Neural crest cell (in vitro differentiated cells): ENCODE measurements at places on chromosomes 12 and 14.

DNA sequence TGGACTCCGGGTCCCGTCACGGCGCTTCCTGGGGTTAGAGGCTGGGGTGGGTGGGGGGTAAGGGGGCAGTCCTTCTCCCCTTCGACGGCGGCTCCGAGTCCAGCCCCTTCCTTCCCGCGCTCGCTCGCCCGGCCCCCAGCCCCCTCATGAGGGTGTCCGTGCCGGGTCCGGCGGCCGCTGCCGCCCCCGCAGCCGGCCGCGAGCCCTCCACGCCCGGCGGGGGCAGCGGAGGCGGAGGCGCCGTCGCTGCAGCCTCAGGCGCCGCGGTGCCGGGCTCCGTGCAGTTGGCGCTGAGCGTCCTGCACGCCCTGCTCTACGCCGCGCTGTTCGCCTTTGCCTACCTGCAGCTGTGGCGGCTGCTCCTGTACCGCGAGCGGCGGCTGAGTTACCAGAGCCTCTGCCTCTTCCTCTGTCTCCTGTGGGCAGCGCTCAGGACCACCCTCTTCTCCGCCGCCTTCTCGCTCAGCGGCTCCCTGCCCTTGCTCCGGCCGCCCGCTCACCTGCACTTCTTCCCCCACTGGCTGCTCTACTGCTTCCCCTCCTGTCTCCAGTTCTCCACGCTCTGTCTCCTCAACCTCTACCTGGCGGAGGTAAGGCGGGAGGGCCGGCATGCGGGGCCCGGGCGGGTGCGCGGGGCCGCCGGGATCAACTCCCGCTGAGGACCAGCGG lies 500 bp downstream of the GPR137C start:
- DNase-seq, result peak; percentile 22

- DNase-seq, result no peak
These were observed 90.2 kb downstream of the FUT8 start for GRCh38 chr14:65502676-65503124.

- no peak for DNase-seq
These were observed 1.8 kb downstream of the DTX3 start for GRCh38 chr12:57606399-57606798.

DNA sequence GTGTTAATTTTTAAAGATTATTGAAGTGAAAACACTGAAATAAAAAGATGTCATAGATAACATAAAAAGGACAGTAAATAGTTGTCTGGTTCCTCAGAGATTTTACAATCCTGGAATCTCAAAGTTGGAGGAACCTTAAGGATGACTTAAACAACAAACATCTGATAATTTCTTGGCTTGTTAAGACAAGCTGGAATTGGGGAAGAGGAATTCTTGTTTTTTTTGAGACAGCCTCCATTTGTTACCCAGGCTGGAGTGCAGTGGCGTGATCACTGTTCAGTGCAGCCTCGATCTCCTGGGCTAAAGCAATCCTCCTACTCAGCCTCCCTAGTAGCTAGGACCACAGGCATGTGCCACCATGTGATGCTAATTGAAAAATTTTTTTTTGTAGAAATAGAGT lies 2.3 kb downstream of the ZNF410 start:
- DNase-seq, result no peak

- no peak for DNase-seq
These were observed 2.3 kb upstream of the GPR162 start for GRCh38 chr12:6819106-6820030.

GRCh38 chr12:69189378-69189978 lies 49.9 kb upstream of the CPSF6 start:
- DNase-seq, result no peak

DNA sequence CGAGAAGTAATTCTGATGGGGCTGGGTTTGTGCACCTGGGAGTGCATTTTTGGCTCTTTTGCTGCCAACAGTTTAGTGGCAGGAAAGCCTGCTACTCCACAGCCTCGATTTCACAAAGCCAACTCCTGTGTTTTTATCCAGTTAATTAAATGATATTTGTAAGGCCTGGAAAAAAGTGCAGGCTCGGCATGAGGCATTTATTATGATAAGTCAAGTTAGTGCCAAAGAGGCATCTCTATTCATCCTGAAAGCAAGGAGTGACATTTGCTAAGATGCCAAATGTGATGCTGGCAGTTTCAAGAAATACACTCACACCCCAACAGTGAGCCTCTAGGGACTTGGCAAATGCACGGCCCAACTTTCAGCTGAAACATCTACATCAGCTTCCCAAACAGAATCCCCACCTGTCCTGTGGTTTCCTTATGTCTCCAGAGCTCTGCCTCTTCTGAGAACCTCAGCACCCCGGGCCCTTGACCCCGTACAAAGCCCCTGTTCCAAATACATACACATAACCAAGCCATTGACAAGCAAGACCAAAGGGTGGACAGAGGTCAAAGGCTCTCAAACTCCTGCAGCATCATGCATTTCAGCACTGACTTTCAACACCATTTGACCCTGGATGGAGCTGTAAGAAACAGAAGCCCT lies 955.1 kb upstream of the TMEM132C start:
- DNase-seq, result no peak

DNA sequence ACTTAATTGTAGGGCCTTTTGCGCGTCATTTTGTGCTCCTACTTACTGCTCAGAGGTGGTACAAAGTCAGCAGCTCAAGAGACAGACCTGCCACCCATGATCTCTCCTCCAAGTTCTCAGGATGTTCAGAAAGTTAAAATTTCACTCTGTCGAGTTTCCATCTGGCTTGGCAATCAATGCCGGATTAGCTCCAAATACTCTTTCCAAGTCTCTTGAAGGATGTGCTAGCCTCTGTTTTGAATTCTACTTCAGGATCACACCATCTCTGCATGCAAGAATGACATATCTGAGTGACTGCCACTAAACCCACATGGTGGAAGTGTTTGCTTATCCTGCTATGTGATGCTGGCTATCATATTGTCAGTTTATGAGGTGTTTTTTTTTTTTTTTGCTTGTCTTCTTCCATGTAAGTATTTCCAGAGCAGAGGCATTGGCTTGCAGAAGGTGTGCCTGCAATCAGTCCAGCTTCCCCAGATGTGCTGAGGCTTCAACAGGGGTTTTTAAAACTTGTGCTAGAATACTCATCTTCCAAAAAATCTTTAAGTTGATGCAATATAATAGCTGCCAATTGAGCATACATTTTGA lies 125.6 kb downstream of the RGS6 start:
- DNase-seq, result no peak

- no peak for DNase-seq
These were observed 30.5 kb downstream of the ANO2 start for GRCh38 chr12:5914387-5915149.

- DNase-seq, result no peak
These were observed 27.1 kb upstream of the GPHB5 start for GRCh38 chr14:63345826-63346225.

DNA sequence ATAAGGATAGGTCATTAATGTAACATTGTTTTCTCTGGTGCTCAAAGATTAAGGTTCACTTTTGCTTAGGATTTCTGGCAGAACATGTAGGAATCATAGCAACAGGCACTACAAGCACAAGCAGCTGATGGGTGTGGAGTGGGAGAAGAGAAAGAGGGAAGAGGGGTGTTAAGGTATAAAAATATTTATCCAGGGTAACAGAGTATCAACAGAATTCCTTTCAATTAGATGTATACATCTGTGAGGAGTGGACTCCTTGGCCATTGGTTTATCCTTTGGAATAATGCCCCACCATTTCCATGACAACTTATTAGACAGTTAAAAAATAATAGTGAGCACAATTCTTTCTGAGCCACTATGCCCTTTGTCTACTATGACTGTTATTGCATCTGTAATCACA lies 388.3 kb upstream of the DDHD1 start:
- no peak for DNase-seq

GRCh38 chr14:69291891-69292561 lies 32.1 kb downstream of the GALNT16 start:
- no peak for DNase-seq

DNA sequence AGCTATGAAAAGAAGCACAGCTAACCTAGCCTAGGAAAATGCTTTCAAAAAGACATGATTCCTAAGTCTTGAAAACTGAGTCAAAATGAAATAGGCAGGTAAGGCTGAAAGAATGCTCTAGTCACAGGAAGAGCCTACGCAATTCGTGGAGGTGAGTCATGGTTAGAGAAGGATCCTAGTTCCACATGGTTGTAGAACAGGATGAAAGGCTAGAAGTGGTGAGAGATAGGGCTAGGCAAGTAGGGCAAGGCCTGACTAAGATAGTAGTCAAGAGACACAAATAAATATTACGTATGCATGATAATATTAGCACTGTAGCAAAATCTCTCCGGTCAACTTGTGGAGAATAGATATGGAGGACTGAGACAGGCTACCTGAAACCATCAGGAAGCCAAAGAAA lies 47.2 kb downstream of the PLCZ1 start:
- DNase-seq, result no peak

GRCh38 chr14:32183151-32184058 lies 18.4 kb upstream of the RNU6-7 start:
- DNase-seq, result no peak

DNA sequence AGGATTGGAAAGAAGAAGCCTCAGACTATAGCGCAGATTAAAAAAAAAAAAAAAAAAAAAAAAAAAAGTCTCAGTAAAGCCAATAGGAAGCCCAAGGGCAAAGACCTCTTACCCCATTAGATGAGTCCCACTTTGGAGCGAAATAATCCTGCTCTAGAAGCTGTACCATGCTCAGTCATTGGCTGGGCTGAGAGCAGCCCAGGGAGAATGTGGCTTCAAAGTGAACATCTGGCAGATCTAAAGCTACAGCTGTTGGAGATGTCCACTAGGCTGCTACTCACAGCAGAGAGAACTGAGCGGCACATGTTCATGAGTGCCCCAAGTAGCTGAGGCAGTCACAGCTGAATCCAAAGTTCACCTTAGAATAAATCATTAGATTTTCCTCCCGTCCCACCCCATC lies 560.9 kb downstream of the MED13L start:
- DNase-seq, result no peak

GRCh38 chr14:103716091-103716801 lies 636 bp downstream of the ZFYVE21 start:
- no peak for DNase-seq

- no peak for DNase-seq
These were observed 9.1 kb upstream of the CARMIL3 start for GRCh38 chr14:24042746-24043145.

DNA sequence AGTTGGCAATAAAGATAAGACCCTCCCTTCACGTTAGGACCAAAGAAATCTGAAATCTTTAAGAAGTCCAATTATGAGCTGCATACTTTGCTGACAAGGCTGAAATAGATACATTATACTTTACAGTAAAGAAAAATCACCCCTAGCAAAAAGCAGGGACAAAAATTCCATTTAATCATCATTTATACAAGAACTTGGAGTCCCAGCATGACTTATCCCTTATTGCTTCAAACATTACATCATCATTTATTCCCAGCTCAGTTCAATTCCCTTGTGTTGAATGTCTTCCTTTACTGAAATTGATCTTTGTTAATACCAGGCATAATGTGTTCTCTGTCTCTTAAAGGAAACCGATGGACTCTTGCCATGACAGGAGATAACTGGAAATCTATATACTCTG lies 449.6 kb upstream of the CCDC196 start:
- DNase-seq, result no peak

- DNase-seq, result no peak
These were observed 18.5 kb upstream of the GRIP1 start for GRCh38 chr12:66697404-66697803.

DNA sequence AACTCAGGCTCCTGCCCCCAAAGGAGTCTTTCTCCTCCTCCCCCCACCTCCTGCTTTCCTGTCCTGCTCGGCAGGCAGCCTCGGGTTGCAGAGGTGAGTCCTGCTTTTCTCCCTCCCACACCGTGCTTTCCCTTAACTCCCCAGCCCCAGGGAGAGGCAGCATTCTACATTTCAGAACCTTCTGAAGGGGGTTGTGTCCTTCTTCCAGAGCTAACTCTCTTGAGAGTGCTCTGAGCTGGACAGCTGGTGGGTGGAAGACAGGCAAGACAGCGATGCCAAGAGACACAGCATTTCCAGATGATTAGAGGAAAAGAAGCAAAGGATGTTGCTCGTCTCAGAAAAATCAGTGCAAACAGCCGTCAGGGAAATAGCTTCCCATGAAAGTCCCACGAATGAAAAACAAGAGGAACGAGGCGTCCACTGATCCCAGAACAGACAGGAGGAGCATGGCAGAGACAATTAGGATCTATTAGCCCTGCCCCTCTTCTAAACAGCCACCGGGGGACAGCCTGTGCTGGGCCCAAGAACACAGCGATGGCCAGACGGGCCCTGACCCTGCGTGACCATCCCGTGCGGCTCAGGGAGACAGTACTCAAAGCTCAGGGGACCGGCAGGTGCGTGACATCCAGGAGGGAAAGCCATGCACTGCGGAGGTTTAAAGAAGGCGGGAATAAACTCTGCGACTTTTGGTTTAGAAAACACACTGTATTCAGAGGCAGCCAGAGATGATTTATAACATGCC lies 216.5 kb upstream of the RTL1 start:
- no peak for DNase-seq

DNA sequence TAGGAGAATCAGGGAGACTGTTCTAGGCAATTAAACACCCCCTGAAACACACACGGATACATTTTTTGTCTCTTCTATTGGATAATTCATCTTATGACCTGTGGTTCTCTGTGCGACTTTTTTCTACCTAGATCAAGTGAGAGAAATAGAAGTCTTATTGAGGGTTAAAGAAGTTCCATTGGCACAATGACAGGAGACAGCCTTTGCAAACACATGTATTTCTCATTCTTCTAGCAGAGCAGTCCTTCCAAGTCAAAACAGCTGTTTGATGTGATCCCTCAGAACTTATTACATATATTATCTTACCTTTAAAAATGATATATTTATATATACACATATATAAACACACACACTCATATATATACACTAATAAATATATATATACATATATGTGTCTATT lies 496.7 kb downstream of the SLC6A15 start:
- DNase-seq, result no peak
